ENCODE measurements at places on chromosomes 1 and 21.

GRCh38 chr1:167362638-167363037 is 142.0 kb downstream of the POU2F1 start:
- no peak for DNase-seq

DNA sequence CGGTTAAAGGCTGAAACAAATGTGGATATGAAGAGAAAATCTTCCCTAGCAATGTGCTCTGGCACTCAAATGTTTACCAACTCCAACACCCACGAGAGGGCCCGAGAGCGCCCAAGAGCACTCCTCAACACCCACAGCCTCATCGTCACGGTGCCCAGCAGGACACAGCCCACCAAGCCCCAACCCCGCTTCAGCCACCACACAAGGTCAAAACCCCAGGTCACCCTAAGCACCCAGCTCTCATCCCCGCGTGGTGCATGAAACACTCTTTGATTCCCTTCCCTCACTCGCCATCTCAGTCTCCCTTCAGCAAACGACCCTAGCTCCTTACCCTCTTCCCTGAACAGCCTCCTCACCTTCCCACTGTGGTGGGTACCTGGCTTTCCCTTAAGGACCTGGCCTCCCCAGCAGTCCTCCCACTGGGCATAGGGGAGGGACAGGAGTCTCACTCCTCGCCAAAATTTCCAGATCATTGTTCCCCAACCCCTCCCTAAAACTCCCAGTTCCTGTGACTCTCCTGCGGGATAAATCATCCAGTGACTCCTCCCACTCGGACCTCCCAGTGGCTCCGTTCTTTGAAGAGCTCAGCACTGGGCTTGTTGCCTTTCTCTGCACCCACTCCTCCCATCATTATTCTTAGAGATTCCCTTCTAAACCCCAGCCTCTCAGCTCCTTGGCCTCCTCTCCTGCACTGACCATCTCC is 170.4 kb upstream of the SYT6 start:
- DNase-seq, result no peak

DNA sequence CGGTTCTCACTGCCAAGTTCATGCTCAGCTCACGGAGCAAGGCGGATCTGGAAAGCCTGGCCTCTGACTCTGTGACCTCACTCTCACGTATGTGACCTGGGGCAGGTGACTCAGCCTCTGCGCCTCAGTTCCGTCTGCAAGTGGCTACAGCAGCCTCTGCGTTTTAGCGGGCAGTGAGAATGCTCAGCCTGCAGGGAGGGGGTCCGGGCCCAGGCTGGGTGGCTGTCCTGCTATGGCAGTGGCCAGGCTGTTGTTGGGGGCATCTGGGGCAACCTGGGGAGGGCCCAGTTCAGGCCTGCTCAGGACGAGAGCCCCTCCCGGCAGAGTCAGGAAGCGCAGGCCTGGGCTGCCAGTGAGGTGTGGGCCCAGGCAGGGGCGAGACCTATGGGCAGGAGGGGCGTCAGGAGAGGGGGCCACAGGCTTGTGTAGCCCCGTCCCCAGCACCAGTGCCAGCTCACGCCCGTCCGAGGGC is 27.9 kb downstream of the ARHGEF16 start:
- peak; percentile 24 for DNase-seq

DNA sequence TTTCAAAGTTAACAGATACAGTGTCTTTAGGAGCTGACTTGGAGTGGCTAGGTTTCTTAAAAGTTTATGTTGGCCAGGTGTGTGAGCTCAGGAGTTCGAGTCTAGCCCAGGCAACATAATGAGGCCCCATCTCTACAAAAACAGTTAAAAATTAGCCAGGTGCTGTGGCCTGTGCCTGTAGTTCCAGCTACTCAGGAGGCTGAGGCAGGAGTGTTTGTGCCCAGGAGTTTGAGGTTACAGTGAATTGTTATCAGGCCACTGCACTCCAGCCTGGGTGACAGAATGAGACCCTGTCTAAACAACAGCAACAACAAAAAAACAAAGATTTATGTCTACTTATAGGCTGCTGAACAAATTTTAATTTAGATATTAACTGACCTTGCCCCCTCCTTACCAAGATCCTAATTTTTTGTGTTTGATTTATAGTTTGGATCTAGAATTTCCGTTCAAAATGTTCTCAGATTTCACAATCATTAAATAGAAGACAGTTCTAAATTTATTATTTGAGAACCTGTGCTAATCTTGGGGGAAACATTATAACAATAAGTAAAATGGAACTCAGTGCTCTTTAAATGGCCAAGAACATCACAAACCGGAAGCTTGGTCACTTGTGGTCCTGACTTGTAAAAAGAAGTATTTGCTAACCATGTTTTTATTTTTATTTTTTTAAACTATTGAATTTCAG is 67.8 kb downstream of the POU2F1 start:
- DNase-seq, result no peak

DNA sequence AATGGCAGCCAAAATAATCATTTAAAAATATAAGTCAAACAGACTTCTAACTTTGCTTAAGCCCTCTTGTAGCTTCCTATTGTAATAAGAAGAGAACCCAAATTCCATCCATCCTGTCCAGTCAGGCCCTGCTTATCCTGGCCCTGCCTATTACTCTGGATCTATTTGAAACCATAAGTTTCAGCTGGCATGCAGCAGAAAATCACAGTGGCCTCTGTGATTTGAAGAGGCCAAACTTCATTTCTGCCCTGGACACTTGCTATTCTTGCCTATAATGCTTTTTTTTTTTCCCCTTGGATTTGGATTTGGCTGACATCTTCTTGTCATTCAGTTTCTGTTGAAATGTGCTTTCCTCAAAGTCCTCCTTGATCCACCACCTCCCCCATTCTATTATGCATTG is 642.8 kb downstream of the USP25 start:
- DNase-seq, result no peak

GRCh38 chr1:180444522-180444921 is 57.9 kb downstream of the ACBD6 start:
- DNase-seq, result no peak

DNA sequence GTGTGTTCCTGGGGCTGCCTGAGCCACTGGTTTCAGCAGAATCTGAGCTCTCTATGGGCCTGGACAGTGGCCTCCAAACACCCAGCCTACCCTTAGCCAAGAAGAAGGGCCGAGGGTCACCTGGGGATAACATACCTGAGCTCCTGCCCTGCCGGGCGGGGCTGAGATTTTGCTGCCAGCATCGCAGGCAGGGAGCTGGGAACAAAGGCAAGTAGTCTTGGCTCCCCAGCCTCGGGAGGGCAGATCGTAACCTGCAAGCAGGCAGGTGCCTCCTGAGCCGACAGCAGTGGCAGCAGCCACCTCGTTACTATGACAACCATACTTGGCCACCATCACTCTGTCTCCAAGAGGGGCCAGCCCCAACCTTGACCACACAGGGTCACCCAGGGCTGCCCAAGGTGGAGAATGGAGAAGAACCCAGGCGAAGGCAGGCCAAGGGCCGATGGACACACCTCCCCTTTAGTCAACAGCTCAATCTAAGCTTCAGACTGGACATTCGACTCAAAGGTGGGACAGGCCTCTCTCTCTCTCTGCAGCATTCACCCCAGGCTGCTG is 54.6 kb downstream of the TOMM20 start:
- no peak for DNase-seq

DNA sequence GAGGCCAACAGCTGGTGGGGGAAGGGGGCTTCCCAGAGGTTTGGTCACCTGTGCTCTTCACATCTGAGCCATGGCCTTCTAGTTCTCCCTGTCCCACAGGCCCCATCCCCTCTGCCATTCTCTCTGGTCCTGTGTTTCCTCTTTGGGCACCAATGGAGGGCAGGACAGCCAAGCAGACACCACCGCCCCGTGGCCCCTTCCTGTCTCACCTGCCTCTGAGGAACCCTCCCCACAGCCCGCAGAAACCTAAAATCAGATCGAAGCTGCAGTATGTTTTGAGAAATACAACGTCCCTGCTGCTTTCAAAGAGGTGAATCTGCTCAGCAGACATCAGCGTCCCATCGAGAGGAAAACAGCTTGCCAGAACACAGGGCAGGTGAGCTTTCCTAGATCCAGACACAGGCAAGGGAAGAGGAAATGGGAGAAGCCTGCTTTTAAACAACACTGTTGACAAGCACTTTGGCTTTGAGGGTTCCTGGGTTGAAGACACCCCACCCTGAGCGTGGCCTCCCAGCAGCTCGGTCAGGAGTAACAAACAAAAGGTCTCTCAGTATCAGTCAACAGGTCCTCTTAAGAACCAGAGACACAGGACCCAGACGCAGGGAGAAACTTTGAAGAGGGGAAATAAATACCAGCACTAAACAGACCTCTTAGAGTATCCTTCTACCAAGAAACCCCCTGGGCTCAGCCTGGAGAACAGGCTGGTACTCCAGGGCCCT is 2.3 kb downstream of the PANK4 start:
- DNase-seq, result no peak

GRCh38 chr1:233211595-233211994 is 83.9 kb downstream of the PCNX2 start:
- no peak for DNase-seq

- no peak for DNase-seq
Observed at GRCh38 chr1:155038602-155039307, 5.1 kb downstream of the DCST1 start.

GRCh38 chr1:114063544-114063943 is 84.3 kb downstream of the OLFML3 start:
- DNase-seq, result no peak

- no peak for DNase-seq
Observed at GRCh38 chr1:174976436-174977108, 23.2 kb upstream of the CACYBP start.

DNA sequence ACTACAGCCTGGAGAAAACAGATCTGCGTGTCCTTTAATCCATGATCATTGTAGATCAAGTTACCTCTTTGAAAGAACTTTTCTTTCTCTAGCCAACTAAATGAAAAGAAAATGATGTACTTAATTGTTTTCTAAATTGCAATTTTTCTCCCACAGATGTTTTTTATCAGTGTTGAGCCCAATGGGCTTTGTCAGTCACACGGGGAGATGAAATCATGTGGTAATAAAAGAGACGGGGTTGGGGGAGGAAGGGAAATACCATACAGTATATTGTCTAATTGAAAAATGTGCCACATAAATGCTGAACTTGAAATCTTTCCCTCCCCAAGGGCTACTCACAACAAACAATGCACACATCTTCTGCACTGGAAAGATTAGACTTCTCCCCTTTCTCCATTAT is 58.4 kb downstream of the NTMT2 start:
- DNase-seq, result no peak

DNA sequence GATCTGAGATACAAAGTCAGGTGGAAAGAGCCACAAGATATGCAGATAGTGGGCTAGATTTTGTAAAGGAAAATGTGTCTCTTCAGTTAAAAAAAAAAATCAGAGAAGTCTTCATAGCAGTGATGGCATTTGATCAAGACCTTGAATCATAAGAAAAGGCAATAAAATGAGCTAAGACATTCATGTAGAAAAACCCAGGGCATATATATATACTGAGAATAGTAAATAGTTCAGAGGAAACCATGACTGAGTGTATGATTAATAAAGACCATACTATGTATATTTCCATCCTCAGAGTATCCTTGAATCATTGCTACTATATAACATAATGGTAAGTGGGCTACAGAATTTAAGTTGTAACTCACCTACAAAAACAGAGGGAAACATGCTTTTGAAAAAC is 321.7 kb upstream of the NR5A2 start:
- no peak for DNase-seq

- no peak for DNase-seq
Observed at GRCh38 chr1:59366346-59366745, 69.5 kb downstream of the FGGY start.

DNA sequence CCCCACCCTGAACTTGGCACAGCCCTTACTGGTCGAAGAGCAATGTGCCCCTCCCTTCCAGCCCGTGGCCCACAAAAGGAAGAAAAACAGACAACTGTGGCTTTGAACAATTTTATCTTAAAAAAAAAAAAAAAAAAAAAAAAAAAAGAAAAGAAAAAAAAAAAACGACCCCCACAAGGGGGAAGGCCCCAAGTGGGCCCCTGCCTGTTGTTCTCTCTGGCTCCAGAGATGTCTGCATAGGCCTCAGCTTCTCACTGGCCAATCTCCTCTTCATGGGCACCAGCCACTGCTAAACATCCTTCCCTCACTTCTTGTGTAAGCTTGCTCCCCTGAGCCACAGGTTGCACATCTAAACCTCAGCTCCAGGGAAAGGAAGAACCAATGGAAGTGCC is 386 bp upstream of the TSTD1 start:
- no peak for DNase-seq

DNA sequence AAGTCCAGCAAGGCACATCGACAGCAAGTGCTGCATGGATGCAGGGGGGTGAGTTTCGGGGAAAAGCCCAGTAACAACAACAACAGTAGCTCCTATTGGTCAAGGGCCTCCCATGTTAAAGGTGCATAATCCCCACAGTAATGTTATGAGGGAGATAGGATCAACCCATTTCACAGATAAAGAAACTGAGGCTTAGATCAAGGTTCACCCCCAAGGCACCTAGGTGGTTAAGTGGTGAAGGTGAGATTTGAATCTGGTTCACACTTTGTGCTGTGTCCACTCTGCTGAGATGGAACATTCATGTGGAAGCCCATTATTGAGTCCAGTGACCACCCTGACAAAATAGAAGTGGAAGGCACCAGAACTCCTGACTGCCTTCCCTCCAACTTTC is 24.9 kb downstream of the PHGDH start:
- DNase-seq, result no peak

DNA sequence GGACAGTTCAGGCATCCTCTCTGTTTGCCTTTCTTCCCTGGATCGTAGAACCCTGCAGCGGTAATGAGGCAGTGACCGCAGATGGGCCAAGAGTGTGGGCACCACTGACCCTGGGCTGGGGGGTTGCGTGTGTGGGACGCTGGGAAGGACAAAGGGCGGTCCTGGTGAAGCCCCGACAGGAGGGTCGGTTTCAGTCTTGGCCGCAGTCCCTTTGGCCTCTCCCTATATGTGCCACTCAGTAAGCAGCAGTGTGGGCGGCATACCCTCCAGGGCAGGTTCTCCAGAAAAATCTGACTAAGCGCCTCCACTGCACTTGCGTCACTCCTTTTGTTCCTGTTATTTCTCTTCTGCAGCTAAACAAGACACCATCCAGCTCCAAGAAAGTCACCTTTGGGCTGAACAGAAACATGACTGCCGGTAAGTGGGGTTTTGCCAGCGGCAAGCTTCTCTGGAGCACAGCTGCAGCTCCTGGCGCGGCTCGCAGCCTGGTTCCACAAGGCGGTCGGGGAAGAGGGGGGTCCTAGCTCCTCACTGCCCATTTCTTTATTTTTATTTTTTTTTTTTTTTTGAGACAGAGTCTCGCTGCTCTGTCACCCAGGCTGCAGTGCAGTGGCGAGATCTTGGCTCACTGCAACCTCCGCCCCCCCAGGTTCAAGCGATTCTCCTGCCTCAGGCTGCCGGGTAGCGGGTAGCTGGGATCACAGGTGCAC is 27.7 kb upstream of the PDXK start:
- DNase-seq, result no peak

DNA sequence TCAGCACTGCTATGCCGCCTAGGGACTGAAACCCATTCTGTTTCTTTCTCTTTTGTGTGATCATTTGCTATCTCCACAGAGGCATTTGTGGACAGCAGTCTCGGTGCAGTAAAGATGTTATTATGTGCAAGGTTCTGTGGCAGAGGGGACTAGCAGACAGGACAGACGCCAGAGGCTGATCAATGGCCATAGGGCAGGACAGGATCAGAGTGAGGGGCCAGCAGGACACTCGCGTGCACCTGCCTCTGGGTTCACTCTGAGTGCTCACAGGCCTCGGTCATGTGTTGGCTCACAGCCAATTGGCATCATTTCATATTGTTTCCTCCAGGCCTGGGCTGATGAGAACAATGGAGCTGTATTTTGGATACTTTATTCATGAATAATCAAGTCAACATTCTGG is 212.6 kb downstream of the TGFB2 start:
- DNase-seq, result no peak
